T-helper 22 cell (primary cell): ENCODE measurements at places on chromosomes 11 and 22.

GRCh38 chr11:36228689-36229088 is 60.5 kb downstream of the COMMD9 start:
- no peak for DNase-seq

- DNase-seq = no peak
These were observed 19.8 kb downstream of the LRP5 start for GRCh38 chr11:68332186-68332585.

- DNase-seq = no peak
These were observed 527.0 kb upstream of the B3GAT1 start for GRCh38 chr11:134939031-134939430.

DNA sequence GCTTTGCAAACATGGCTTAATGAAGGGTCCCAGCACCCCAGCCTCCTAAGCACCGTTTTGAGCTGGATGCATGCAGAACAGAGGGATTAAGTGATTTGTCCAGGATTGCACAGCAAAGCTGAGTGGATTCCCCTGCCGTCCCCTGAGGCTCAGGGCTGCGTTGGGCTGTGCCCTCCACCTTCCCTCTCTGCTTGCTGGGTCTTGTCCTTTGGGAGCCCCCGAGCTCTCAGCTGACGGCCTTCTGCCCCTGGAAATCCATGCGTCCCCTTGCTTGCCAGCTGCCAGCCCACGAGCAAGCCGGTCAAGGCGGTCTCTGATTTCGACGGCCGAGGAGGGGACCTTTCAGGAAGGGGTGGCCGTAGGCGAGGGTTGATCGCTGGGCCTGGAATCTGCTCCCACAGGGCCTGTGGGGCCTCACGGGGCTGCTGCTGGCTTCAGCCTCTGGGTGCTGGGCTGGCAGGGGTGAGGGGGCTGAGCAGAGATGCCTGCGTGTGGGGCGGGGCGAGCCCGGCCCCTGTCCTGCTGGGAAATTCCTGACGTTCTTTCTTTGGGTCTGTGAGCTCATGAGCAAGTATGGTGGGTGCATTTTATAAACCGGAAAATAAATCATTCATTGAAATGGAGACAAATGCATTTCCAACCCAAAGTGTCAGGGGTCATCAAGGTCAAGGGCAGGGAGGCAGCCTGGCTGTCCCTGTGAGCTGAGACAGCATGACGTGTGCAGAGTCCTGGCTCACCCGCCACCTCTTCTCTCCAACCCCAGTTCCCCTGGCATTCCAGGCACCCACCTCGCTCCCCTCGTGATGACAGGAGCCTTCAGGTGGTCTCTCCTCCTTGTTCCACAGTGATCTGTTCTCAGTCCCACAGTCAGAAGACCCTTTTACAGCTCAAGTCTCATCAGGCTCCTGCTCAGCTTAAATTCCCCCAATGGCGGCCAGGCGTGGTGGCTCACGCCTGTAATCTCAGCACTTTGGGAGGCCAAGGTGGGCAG is 28.1 kb downstream of the FGF4 start:
- no peak for DNase-seq

- no peak for DNase-seq
These were observed 35.7 kb upstream of the LRRC10B start for GRCh38 chr11:61472868-61473267.

GRCh38 chr22:44026630-44027511 is 2.8 kb downstream of the PARVB start:
- peak; percentile 60 for DNase-seq

DNA sequence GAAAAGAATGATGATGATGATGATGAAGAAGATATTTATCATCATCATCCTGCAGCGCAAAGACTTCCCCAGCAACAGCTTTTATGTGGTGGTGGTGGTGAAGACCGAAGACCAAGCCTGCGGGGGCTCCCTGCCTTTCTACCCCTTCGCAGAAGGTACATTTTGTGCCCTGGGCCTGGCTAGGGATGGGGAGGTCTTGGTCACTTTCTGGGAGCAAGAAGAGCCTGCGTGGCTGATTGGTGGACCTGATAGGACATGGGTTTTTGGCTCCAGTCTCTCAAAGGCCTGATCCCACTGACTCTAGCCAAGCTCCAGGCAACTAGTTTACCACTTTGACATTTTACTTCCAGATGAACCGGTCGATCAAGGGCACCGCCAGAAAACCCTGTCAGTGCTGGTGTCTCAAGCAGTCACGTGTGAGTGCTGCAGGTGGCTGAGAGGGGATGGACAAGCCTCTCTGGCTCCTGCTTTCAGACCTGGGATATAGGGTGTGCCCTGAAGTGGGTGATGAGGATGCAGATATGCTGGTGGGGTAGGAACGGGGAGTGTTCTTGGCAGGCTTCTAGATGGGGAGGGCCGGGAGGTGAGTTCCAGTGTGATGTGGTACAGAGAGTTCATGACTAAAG is 5.3 kb downstream of the SIDT2 start:
- DNase-seq = no peak

DNA sequence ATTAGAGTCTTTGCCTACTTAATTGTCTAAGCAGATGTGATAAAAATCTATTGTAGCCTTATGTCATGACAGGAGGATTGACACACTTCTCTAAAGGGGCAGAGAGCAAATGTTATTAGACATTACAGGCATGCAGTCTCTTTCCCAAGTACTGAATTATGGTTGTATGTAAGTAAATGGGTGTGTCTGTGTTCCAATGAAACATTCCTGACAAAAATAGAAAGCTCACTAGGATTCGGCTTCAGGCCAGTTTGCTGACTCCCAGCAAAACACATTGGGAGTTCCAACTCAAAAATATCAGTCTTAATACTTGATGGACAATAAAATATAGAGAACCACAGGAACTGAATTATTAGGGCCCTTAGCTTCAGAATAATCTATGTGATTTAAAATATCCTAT is 1480.4 kb downstream of the FAM181B start:
- DNase-seq = no peak

DNA sequence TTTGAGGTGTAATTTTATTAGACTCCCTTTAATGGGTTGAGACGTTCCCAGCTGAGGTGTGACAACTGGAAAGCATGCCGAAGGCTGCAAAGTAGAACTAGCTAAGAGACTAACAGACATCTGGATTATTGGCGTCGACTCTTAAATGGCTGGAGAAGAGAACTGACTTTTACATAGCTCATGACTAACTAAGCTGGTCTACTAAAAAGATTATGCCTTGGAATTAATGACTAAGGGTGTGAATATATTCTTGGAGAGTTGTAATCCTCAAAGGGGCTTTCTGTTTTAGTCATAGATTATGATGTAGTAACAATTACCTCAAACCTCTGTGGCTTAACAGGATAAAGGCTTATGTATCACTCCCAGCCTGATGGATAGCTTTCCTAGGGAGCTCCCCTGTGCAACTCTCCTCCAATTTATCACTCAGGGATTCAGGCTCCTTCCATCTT is 39.5 kb upstream of the SLC5A12 start:
- no peak for DNase-seq

GRCh38 chr11:125464270-125464662 is 31.8 kb downstream of the FEZ1 start:
- DNase-seq = no peak

DNA sequence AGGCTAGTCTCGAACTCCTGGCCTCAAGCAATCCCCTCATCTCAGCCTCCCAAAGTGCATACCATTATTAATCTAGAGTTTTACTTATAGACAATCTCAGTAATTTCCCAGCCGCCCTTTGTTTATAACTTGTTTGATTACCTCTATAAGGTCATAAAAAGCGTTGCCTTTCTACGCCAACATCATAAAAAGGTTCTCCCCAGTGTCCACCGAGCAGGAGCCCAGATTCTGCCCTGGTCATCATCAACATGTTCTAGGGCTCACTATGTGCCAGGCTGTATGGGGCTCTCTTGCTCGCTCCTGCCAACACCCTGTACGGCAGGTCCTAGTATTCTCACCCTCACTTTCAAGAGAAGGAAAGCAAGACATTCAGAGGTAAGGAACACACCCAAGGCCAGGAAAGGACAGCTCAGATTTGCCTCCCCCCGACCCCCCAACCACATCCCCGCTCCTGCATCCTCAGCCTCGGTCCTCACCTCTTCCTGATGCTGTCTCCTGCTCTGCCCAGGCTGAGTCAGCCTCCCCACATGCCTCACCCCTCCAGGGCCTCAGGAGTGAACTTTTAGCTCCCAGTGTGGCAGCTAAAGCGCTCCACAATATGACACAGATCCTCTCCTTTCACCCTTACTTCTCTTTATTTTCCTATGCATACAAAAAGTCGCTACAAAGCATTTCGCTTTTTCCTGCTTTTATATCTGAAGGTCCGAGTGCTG is 14.3 kb downstream of the ARFGAP3 start:
- no peak for DNase-seq

GRCh38 chr11:96293109-96293508 is 49.9 kb downstream of the MAML2 start:
- no peak for DNase-seq

DNA sequence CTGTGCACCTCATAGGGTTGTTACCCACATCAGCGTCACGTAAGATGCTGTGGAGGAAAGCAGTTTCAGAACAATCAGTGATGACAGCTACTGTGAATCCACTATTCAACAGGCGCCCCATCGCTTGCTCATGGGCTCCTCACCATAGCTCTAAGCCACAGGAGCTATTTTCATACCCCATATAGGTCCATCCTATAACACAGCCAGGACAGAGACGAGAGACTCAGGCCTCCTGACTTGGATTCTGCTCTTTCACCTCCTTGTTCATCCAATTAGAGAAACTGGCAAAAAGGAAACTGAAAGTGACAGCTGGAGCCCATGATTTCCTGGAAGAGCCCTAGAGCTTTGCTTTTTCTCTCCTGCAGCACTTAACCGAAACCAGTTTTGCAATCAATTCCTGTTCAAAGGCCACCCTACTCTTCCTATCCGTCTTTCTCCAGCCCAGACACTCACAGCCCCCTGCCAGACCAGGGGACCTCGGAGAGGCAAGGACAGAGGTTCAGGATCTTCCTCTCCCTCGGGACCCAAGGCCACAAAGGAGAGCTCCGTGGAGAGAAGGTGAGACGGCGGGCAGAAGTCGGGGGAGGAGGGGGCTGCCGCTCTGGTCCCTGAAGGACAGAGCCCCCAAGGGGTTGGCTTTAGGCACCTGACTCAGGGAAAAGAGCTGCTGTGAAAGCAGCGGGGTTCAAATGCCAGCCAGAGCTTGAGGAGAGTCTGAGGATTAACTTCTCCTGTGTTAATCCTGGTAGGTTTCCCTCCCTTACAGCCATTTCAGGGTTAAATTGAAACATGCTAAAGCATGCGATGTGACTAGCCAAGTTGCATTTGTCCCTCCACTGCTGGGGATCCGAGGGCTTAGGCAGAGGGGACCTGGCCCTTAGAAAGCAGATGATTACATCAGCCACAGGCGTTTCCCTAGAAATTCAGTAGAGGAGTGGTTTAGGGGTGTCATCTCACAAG is at the start of gene APOL6:
Gene APOL6, plus strand, starts transcription at position 381 of the 960 bp plus-strand sequence. CDS start 7,980 bp downstream, outside the sequence.
- no peak for DNase-seq

DNA sequence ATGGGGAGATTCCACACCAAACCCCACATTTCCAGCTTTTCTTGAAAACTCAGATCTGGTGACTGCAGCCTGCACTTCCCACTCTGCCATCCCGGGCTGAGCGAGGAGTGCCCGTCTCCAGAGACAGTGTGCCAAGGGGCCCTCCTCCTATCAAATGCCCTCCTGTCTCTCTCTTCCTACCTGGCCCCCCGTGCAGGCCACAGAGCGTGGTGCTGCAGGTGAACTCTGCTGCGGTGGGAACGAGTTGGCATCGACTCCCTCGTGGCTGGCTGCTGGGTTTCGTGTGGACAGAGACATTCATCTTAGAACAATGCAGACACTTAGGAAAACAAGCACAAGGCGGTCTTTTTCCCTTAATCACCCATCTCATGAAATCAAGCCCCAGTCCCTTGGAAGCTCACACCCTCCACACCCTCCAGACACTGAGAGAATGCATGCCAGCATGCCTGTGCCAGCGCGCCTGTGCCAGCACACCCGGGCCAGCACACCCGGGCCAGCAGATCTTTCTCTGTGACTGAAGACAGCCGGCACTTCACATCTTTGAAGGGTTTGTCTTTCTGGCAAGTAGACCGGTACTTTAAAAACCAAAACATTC is 65.0 kb downstream of the PARVB start:
- DNase-seq = no peak

DNA sequence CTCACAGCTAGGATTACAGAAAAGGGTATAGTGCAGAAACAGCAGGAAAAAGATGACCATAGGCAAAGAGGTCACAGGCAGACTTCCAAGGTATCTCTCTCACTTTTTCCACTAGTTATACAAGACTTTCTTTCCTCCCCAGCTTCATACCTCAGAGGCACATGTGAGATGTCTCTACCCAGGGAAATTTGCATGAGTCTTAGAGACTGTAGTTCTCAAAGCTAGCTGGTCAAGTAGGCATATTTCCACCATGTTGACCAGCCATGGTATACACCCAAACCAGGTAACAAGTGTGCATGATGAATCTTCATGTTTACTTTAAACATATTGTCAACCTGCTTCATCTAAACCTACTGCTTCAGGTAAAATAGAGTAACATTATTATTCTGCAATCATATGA is 27.9 kb downstream of the PRMT3 start:
- DNase-seq = no peak
